ENCODE measurements at places on chromosomes 7 and 10.

- DNase-seq = no peak
Measured at GRCh38 chr10:68864611-68865010, 36.5 kb upstream of the DDX50 start.

GRCh38 chr7:117412390-117412789, 14.9 kb downstream of the ASZ1 start:
- no peak for DNase-seq

DNA sequence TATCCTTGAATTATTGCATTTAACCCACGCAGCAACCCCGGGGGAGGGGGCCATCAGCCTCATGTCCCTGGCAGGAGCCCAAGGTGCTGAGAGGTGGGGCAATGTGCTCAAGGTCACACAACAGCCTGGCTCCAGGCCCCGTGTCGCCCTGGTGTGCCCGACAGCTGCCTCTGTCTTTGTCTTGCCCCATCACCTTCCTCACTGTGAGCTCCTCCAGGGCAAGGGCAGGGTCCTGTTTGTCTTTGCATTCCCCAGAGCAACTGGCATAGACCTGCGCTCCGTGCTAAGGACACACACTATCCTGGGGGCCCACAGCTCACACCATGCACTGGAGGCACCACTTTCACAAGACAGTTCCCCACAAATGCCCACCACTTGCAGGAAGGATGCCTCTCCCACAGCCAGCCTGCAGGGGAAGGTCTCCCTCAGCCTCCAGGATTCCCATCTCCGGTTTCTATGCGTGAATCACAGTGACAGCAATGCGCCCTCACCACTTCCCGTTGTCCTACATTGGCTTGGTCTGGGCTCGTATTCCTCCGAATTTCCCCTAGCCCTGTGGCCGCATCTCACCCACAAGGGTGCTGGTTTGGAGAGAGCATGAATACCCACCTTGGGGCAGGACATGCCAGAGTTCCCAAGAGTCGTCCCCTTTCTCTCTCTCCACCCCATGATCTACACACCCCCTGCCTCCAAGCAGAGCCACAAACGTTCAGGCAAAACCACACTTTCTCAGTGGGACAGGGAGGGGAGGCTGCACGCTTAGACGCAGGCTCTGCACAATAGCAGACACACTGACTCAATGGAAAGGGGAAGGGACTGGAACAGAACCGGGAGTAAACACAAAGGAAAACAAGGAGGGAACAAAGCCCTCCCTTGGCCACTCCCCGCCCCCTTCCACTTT, 10.3 kb downstream of the ITPRIP start:
- DNase-seq = no peak

- DNase-seq = no peak
Measured at GRCh38 chr10:1381339-1381738, 325.2 kb downstream of the WDR37 start.

DNA sequence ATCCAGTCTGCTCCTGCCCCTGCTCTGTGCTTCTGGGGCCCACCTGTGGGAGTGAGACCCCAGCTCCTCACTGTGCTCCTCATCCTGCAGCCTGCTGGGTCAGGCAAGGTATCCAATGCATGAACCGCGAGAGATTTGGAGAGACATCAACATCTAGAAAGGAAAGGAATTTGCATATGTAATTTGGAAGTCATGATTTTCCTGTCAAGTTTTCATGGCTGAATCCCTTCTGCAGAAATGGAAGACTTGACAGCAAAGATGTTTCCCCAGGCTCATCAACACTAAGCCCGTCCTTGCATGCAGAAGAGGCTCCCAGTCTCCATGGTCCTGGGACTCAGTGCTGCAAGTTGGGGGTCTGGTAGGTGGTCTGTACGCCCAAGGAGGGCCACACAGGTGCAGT, 176.9 kb upstream of the GRB10 start:
- DNase-seq = no peak
